NCI-H526 (cell line): ENCODE measurements at places on chromosomes 4 and X.

DNA sequence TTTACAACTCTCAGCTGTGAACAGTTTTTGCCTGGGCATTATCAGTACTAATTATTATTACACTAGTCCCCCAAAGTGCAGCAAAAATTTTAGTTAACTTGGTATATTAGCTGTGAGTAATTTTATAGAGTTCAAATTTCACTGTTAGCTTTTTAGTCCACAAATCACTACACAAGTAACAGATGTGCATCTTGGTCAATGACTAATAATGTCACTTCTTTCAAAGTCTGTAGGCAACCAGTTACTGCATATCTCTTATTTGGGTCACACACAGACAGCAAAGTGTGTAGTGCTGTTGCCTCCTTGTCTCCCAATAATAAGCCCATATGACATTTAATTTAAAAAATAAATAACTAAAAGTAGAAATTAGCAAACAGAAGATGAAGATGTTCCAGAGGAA, 159.9 kb downstream of the SCFD2 start:
- no peak for DNase-seq

DNA sequence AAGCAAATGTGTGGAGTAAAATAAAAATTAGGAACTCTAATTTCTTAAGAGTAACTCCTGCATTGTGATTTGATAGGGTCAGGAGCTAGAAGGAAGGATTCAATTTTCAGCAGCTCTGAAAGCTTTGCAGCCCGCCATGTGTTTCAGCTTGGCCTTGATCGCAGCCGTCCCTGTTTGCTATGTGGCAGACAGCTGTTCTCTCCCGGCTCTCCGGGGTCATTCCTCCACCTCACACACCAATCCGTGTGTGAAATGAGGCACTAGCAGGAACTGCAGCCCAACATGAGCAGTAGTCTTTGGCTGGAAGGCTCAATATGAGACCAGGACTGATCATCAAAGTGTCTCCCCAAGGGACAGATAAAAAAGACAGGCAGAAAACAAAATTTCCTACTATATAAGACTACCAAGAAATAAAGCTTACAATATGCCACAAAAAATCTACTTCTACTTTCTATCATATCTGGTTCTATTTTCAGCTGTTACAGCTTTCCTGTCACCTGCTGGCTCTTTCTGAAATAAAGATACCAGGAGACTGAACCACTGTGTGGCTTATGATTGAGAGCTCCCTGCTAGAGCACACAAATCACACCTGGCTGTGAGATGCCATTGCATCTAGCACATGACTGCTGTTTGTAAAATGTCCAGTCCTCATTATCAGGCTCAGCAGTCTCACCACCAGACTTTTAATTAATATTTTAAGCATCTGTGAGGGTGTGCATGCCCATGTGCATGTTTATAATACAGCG, 44.1 kb upstream of the SEC24B start:
- DNase-seq, result no peak

DNA sequence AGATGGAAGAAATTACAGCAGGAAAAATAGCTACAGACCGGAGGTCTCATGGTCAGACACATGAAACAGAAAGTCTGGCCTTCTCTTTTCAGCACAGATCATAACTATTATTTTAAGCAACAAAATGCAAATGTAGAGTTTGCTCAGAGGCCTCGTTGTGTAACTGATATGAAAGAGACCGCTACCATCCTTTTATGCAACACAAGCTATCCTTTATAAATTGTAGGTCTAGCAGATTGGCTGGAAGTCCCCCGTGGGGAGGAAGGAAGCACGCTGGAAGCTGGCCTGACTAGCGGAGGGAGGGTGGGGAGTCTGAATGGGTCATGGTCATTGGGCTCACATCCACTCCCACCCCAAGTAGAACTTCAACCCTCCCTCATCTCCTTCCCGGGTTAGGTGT, 27.7 kb downstream of the DMP1 start:
- peak; percentile 33 for DNase-seq

DNA sequence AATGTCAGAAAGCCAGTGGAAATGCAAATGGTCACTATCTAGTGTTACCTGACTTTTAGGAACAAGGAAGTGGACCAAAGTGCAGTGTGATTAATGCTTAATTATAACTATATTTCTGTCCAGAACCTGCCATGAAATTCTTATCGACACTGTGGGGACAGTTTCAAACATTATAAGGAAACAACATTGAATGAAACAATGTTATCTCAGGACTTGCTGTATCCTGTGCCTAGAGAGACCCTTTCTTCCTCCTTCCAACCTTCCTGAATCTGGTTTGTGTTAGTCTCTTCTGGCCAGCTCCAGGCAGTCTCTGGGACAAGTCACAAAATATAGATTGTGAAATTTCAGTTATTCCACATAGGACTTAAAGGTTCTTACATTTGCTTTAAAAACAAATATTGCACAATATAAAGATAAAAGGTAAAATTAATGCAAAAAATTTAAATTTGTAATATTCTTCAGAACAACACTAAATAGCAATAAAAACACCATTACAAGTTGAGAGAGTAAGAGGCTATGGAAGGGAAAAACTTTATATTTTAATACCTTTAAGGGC, 203.4 kb downstream of the ZNF674 start:
- no peak for DNase-seq

DNA sequence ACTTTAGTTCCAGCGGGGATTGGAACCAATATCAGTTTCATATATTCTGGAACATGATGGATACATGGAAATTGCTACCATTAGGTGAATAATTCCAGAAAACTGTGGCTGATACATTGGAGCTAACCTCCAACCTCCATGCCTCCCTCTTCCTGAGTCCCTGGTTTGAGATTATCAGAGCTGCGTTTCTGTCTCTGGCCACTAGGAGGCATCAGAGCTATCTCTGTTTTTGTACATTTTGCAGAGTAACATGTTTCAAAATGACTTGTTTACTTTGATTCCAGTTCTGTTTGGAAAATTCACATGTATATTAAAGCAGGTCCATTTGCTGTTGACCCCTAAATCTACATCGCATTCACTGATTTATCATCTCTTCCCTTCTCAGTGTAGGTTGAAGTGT, 2.4 kb upstream of the RAB40AL start:
- peak; percentile 41 for DNase-seq

DNA sequence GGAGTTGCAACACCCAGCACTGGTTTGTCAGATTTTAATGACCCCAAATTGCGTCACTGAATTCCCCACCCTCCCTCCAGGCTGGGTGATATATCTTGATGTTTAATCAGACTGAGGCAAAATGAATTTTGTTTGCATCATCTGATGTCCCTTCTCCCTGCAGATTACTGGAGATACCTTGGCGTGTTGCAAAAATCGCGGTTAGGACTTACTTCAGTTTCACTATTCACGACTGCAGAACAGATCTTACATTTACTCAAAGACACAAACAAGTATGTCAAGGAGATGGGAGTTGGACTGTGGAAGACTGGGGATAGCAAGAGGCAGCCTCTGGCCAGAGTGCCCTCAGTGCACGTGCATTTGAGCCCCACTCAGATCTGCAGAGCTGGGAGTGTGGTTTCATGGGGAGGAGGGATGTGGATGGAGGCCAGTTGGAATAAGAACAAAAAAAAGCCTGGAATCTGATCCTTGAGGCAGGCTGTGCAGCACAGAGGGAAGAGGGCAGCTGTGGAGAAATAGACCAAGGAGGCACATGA, 92.2 kb upstream of the MTM1 start:
- no peak for DNase-seq

DNA sequence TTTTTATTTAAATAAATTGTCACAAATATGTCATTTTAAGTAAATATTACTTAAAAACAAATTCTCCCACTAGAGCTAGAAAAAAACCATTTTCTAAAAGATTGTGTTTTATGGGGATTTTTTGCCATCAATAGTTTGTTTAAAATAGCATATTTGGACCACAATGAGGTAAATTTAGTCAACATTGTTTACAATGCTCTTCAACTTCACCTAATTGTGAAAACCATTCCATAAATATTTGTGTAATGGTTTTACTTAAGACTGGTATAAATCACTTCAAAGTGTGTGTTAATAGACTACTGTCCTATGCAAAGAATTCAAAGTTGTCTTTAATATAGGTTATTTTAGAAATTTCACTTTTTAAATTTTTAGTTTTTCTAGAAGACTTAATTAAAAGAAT, 1004.2 kb downstream of the PCDH18 start:
- DNase-seq, result no peak

DNA sequence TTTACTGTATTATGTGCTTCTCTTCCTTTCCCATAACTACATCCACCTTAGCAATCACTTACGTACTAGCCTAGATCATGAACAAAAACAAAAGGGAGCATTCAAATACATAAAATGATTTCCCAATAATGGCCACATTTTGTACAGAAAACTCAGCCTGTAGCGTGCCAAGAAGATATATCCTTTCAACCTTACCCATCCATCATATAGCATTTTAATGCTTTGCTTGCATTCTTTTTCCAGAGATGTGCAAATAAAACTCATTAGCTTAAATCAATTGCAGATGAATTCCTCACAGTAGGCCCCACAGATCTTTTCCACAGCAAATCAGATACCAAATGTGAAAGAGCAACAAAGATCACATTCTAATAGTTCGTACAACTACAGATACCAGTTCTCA, 20.8 kb downstream of the GRSF1 start:
- DNase-seq, result no peak

GRCh38 chr4:7186031-7186430, 6.3 kb upstream of the SORCS2 start:
- DNase-seq, result peak; percentile 70

GRCh38 chr4:87749883-87750282, 49.5 kb upstream of the IBSP start:
- DNase-seq, result no peak

DNA sequence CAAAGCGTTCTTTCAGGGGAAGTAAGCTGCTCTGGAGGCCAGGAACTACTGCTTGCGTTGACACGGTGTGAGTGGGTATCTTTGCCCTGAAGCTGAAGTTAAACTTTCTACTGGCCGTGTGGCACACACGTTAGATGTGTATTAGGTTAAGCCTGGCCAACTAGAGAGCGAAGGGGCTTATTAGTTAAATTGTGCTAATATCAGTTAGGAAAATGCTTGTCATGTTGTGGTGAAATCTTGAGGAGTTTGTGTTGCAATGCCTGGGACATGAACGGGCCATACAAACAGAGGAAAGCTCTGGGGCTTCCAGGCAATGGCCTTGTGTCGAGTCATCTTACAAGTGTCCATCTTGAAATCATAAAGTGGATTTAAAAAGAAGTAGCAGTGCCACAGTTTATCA, 62.6 kb downstream of the NSUN7 start:
- DNase-seq, result no peak

GRCh38 chrX:9582956-9583355, 118.1 kb downstream of the TBL1X start:
- DNase-seq, result no peak

- DNase-seq, result no peak
Measured at GRCh38 chr4:36285784-36286480, 4.5 kb downstream of the DTHD1 start.

- DNase-seq, result no peak
Measured at GRCh38 chr4:89509708-89510281, 202.2 kb upstream of the GPRIN3 start.

DNA sequence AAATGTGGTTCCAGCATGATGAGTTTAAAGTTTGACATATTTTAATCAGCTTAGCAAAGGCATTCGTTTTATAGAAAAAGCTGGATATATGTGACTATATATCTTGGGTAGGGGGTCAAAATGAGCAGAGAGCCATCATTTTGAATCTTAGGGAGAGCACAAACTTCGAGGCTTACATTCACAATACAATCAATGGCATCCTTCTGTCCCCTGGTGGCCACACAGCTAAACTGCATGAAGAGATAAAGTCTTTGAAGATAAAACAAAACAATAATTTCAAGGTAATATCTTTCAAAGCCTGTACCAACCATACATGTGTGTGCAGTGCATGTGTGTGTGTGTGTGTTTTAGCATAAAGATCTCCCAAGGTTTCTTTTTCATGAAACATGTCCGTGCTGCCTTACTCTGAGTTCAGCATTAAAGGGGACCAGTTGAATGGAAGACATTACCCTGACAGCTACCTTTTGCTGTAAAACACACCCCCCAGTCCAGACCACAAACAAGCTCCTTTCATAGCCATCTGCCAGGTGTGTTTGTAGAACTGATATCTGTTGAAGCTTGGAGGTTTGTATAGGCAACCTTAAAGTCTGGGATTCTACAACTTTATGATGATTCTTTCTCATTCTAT, 22.0 kb downstream of the DYNLT3 start:
- peak; percentile 75 for DNase-seq

- no peak for DNase-seq
Measured at GRCh38 chrX:109936114-109936513, 66.8 kb upstream of the TMEM164 start.

DNA sequence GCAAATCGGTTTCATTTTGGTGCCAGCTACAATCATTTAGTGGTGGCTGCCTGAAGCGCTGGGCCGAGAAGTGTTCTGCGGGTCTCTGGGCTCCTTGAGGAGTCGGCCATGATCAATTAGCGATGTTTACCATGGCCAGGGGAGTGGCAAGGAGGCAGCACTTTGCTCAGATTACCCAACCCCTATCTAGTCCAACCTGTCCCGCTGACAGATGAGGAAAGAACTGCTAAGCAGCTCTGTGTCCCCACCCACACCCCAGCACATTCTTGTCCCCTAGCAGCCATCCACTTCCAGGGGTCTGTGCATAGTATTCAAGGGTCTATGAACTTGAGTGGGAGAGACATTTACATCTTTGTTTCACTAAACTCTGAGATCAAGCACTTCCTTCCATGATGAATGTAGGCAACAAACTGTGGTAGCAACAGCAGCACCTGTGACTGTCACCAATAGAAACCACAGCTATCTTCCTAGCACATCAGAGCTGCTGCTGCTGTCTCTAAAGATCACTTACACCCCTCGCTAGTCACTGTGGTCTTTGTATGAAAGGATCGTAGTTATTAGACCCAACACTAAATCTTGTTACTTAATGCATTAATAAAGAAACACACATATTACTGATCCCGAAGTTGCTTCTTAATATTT, 331.6 kb downstream of the BCOR start:
- DNase-seq, result no peak

- no peak for DNase-seq
Measured at GRCh38 chr4:108458681-108459080, 161.7 kb upstream of the RPL34 start.

DNA sequence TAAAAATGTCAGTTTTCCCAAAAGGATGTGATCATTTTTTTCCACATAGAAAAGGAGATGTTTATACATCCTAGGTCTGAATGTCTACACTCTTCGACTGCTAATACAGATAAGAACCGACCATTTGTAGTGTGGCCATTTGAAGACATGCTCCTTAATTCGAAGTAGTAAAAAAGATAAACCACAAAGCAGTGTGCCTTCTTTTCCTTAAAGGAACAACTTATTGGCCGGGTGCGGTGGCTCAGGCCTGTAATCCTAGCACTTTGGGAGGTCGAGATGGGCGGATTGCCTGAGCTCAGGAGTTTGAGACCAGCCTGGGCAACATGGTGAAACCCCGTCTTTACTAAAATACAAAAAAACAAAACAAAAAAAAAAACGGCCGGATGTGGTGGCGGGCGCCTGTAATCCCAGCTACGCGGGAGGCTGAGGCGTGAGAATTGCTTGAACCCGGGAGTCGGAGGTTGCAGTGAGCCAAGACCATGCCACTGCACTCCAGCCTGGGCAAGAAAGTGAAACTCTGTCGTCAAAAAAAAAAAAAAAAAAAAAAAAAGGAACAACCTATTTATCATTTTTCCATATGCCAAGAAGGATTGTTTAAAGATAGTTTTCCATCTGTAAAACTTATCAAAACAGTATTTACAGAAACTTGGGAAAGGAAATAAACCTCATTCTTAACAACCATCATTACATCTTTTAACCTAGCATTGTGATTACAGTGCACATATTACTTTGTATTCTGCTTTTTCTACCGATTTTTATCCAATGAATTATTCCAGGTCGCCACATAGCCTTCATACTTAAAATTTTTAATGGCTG, 2.6 kb downstream of the INTS6L start:
- no peak for DNase-seq
